ENCODE measurements at places on chromosomes 1 and 21.

DNA sequence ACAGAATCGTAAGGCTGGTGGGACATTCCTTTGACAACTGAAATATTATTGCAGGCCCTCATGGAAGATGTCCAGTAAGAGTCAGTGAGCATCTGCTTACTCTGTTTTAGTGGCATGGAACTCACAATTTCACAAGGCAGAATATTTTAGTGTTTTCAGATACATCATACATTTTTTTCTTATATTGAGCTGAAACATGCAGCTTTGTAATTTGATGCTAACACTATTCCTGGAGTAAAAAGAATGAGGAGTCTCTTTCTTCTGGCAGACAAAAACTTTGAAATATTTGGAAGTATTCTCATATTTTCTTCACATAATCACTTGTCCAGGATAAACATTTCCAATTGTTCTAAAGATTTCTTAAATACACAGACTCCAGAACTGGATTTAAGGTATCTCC, 17.7 kb downstream of the CLDN17 start:
- no peak for DNase-seq

- DNase-seq: no peak
Observed at GRCh38 chr1:48540587-48540986, 68.6 kb upstream of the SPATA6 start.

DNA sequence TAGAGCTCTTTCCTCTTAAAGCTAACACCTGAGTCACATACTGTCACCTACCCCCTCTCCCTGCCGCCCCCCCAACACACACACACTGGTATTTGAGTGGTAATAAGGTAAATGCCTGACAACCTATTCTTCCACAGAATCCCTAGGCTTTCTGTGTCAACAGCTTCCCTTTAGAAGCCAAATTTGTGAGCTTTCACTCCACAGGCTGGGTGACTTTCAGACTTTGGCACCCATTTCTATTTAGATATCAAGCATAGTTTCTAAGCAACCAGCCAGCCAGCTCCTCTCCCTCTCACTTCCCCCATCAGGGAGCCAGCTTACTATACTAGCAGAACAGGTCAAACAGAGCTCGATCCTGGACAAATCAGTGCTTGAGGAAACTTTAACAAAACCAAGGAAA, 3.2 kb upstream of the C1orf74 start:
- no peak for DNase-seq

- DNase-seq: no peak
Observed at GRCh38 chr21:44846485-44847260, 26.8 kb downstream of the PTTG1IP start.

GRCh38 chr1:208158640-208159554, 85.3 kb downstream of the PLXNA2 start:
- no peak for DNase-seq

DNA sequence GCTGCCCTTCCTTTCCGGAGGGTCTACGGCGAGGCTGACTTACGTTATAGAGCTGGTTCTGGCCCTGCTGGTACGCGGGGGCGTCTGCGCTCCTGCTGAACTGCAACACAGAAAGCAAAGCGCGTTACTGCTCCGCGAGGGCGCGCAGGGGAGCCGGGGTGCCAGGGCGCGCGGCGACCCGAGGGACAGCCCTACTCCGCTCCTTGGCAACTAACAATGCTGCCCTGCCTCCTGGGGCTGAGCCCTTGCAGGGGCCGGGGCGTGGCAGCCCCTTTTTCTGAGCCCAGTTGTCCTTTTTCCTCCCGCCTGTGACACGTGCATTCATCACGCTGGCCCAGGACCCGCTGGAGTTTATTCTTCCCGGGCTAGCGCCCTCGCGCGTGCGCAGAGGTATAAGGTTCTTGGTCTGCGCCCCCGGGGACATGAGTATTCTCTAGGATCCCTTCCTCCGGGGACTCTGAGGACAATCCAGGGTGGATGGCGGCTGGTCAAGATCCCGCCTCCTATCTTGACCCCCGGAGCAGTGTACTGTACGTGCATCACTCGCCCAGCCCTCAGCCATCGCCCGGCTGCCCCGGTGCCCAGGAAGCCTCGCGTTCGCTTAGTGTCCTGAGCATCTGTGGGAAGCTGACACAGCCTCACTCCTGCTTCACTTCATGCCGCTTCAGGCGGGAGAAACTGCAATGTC, 78.9 kb downstream of the CD247 start:
- DNase-seq: no peak

DNA sequence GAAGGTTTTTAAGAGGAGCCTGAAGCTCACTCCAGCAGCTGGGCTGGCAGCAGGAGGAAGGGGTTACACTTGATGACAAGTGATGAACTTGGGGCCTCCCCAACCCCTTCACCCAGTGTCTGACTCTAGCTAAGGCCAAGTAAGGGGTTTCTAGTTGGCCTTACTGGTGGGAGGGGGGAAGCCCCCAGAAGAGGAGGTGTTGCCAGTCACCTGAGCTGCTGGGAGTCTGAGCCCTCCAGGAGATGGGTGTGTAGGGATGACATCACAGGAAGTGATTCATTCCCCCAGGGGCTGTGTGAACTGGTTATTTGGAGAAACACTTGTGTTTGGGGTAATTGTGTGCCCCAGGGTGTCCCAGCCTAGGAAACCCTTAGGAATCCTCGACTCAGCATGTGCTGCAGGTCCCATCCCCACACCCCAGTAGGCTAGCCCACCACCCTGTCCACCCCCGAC, 3.1 kb downstream of the PADI1 start:
- no peak for DNase-seq

- DNase-seq: no peak
Observed at GRCh38 chr1:200967693-200968468, 55.6 kb downstream of the KIF21B start.

DNA sequence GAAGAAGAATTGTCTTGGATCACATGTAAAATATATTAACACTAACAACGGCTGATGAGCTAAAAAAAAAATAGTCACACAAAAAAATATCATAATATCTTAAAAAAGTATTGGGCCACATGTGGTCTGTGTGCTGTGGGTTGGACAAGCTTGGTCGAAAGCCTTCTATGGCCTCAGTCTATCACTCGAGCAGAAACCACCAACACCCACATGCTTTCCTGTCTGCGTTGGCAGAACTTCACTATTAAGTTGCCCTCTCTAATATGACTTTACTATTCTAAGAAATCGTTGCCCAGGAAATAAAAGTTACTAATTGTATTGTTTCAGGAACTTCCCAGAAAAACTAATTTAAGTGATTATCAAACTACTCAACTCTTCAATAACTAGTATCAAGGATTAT, 28.2 kb upstream of the ETS2 start:
- DNase-seq: no peak

DNA sequence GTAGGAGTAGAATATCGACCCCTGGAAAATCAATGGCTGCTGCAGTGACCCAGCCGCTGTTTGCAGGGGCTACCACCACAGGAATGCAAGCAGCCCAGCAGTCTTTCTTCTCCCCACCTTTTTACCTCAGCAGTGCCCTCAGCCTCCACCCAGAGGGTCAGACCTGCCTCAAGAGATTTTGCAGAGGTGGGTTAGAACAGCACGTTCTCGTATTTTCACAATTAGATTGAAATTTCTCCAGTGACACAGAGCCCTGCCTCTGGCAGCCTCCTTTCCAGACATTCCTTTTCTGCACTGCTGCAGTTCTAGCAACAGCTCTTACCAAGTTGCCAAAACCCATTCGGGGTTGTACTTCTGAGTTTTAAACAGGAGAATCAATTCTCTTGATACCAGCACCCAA, 38.3 kb upstream of the PIGV start:
- DNase-seq: no peak

GRCh38 chr1:162214202-162214601, 144.7 kb downstream of the NOS1AP start:
- no peak for DNase-seq

DNA sequence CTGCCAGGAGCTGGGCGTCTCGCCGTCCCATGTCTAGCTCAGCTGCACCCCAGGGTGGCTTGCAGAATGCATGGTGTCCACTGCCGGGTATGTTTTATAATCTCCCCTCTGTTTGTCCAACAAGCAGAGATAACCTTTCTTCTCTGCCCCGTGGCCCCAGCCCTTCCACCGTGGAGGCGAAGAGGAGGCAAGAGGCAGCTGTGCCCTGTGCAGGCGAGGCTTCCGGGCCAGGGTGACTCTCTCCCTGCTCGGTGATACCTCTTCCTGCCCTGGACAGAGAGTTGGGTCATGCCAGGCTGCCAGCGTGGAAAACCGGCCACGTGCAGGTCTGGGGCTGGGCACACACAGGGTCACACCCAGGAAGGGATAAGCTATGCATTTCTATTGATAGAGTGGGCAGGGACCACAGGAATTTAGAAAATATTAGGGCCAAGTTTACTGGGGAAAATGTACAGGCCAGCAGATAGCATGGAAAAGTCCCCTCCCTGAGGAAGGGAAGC, at the start of gene TFF2:
TSS of gene TFF2 (minus strand) at position 68 of the 500 bp plus-strand sequence. CDS start at position 31, 37 bp downstream.
- no peak for DNase-seq

GRCh38 chr1:112564081-112564480, 54.9 kb downstream of the ST7L start:
- DNase-seq: no peak

DNA sequence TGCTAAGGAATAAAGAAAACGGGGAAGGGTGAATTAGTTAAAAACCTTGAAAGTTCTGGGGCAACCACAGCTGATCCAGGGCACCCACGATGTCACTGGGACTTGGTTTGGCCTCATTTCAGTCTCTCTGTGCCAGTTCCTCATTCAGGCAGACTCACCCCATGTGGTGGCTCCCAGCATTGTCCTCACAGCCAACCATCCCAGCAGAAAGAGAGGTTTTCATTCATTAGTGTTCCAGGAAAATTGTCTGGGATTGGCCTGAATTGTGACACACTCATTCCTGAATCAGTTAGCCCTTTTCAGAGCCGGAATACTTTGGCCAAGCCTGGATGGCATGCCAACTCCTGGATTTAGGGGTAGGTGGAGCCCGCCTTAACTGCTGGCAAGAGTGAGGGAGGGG, 367.7 kb downstream of the PRDM2 start:
- DNase-seq: no peak

DNA sequence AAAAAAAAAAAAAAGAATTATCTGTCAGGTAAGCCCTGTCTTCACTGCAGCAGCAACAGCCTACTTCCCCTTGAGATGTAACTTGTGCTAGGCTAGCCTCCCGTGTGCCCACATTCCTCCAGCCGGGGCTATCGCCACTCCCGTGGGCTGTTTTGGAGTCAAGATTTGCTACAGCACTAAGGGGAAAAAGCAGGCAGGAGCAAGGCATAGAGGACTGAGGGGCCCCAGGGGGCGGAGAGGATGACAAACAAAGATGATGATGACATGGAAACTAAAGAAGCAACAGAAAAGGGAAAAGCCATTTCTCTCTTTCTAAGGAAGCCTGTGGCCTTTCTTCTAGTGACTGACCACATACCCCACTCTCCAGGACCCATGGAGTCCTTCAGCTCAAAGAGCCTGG, 1.9 kb downstream of the TNFAIP8L2 start:
- no peak for DNase-seq

DNA sequence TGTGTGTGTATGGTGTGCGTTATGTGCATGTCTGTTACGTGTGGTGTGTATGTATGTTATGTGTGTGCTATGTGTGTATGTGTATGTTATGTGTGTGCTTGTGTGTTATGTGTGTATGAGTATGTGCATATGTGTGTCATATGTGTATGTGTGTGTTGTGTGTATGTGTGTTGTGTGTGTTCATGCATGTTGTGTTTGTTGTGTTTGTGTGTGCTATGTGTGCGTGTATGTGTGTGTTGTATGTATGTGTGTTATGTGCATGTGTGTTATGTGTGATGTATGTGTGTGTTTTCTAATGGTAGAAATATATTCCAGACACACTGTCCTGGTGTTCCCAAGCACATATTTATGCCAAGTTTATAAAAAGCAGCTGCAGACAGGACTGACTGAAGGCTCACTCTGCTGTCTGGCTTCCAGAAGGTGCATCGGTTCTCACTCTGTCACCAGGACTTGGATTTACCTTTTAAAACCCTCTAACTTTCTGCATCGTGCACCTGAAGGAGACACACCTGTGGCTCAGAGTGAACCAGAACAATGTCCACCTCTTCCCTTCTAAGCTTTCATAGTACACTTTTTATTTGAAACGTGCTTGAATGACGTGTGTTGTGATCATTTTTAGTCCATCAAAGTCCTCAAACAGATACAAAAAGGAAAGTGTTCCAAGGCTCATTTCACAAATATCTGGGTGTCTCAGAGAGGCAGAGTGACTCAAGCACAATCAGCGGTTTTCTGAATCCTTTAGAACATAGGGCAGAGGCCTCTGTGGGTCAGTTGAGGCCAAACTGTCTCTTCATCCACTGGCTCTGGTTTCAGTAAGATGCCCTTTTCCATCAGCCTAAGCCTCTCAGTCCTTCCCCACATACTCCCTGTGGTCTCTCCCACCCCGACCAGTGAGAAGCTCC, 49.9 kb downstream of the TOMM20 start:
- no peak for DNase-seq

GRCh38 chr1:74363220-74363619, 128.0 kb downstream of the TNNI3K start:
- DNase-seq: peak; percentile 60

- DNase-seq: no peak
Observed at GRCh38 chr1:25140073-25140797, 92.1 kb downstream of the SYF2 start.

DNA sequence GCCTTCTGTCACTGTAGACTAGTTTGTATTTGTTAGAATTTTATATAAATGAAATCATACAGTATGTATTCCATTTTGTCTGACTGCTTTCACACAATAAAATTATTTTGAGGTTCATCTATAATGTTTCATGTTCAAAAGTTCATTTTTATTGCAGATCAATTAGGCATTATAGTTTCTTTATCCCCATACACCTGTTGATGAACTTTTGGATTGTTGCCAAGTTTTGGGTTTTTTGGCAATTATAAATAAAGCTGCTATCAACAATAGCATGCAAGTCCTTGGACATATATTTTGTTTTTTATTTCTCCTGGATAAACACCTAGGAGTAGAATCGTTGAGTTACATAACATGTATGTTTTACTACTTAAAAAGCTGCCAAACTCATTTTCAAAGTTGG, 47.1 kb upstream of the FAM3B start:
- no peak for DNase-seq

DNA sequence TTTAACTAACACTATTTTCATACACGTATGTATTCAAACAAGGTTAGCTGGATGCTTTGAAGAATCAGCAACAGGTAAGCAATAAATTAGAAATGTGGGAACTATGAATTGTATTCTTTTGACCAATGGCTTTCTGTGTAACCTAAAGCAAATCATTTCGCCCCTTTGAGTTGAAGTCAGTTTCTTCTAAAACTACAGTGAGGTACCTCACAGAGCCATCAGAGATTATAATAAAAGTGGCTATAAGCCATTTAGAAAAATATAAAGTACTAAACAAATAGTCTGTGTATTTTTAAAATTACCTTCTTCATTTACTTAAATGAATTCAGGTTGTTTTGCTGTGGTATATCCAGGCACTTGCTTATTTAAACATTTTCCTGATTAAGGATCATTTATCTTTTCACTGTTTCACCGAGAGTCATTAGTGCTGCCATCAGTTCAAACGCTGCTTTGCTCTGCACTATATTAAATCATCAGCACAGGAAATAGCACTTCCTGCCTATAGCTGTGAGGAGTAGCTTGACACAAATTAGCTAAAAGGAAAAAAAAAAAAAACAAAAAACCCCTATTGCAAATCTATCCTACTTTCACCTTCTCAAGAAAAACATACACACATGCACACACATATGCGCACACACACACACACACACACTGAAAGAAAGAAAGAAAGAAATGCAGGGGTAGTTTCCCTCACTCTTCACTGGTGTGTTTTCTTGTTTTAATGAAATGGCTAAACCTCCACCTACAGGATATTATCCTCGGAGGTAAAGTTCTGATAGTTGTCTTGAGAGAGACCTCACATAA, 39.8 kb upstream of the C1orf105 start:
- no peak for DNase-seq

- DNase-seq: no peak
Observed at GRCh38 chr1:240618946-240619345, 7.0 kb upstream of the GREM2 start.

- DNase-seq: peak; percentile 27
Observed at GRCh38 chr1:53629101-53629691, 109.8 kb downstream of the GLIS1 start.

All from NCI-H446 treated with DMSO at 0.1 percent for 48 hours (cell line).